ENCODE measurements at places on chromosomes 5 and 9.

DNA sequence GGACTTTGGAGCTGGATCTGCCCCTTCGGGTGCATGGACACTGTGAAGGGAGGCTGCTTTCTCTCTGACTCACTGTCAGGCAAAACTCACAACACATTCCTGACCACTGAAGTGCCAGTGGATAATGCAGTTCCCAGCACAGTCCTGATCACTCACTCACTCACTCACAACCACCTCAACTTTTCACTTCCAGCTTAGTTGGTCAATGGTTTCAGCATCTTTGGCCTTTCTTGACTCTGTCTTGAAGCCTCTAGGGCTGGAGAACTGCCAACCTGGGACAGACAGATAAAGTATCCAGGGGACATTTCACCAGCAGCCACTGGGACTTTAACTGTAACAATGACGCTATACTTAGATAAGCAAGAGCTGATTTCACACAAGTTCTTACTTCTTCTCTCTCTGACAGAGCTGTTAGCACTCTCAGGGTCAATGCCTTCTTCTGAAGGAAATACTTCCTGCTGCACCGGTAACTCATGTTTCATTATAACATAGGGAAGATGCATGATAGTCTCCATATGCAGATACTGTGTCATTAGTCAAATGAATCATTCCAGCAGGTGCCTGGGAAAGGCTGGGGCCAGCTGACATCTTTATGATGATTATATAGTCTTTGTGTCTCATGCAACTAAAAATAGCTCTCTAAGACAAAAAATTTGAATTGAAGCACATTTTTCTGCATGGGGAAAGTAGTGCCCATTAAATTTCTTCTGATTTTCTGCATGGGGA, 499.0 kb downstream of the SEMA5A start:
- DNase-seq = no peak

GRCh38 chr5:63916786-63917185, 45.5 kb downstream of the HTR1A start:
- DNase-seq = no peak

DNA sequence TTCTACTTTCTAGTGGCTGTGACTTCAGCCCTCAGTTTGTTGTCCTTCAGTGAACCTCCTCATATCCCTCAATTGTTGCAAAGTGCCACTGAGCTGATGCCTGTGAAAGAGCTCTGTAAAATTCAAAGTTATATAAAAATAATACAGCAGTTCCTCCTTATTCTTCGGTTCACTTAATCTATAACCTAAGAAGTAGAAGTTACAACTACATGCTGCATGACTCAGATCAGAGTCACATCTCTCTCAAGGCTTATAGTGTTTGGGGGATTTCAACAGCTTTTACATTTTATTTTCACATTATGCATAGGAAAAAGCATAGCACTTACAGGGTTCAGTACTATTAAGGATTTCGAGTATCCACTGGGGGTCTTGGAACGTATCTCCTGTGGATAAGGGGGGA, 25.1 kb upstream of the GCNT1 start:
- DNase-seq = no peak

- no peak for DNase-seq
These were observed 116.9 kb upstream of the S1PR3 start for GRCh38 chr9:88874391-88874790.

DNA sequence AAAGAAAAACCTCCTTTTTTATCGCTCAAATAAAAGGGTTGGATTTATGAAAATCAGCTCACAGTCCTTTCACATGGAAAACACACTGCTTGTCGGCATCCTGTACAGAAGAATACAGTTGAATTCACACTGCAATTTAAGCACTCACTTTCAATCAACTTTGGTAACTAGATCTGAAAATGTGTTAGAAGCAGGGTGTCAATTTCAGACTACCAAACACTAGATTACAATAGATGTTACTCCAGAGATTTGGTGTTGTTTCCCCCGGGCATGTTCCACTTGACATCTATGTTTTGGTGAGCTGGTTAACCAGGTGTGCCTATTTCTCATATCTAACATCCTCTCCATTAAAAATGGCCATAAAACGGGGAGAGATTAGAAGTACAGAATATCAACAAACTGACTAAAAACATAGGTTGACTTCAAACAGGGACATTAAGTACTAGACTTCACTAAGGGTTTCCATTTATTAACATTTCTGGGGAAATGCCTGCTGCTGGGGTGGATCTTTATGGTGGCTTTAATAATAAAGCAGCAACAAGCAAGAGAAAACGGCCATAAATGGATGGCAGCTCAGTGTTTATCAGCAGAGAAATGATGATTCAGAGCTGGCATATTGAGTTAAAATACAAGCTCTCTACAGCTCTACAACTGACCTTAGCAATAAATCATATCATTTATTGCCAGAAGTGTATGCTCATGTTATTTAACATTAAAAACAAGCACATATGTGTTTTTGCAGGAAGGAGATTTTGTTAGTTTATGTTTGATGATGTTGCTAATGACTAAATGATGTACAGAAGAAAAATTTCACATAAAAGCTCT, 158.8 kb downstream of the SLF1 start:
- DNase-seq = no peak

GRCh38 chr5:169908864-169909263, 71.4 kb downstream of the INSYN2B start:
- no peak for DNase-seq

DNA sequence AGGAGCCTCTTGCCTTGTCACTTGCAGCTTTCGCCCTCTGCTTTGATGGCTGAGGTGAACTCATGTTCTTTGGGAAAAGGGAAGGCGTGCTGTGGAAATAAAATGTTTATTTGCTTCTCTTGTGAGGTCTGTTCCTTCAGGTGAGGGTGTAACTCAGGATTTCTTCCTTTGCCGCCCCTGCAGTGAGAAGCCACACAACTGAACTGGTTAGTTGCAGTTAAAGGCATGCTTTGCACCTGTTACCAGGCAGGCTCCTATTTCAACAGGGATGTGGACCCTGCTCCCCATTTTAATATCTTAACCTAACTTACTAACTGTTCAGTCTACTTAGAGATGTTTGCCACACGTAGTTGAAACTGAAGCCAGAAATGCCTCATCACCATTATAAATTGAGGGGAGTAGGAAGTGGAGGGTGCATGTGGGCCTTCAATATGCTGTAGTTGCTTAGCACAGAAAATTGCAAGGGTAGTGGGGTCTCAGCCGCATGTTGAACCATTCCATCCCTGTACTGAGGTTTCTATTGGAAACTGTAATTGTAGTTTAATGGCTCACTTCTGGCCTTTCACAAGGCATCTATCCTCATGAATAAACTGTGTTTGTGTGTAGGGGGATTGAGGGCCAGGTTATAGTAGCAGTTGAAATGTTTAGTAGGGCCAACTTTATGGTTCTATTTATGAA, 7.9 kb downstream of the RACK1 start:
- DNase-seq = no peak

GRCh38 chr9:28032268-28032590, 458.9 kb upstream of the C9orf72 start:
- no peak for DNase-seq

GRCh38 chr5:65919773-65920172, 6.6 kb upstream of the ERBIN start:
- DNase-seq = no peak

DNA sequence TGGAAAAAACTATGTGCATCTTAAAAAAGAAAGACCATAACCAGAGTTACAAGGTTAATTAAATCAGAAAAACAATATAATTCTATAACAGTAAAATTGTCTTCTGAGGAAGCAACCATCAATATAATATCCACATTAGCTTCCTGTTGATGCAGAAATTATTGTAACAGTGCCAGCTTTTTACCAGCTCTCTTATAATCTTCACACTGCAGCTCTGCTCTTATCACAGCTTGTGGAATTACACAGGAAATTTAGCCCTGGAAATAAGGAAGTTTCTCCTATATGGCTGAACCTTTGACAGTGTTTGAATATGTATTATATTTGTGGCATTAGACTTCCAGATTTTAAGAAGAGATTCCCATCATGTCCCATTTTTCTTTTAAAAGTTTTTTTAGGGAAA, 49.1 kb upstream of the TEK start:
- no peak for DNase-seq

- DNase-seq = peak; percentile 84
These were observed 2.3 kb downstream of the ZFAND5 start for GRCh38 chr9:72362680-72363139.

- DNase-seq = no peak
These were observed 93.2 kb downstream of the ISL1 start for GRCh38 chr5:51476431-51476830.

- DNase-seq = no peak
These were observed 35.9 kb downstream of the STOM start for GRCh38 chr9:121333950-121334773.

DNA sequence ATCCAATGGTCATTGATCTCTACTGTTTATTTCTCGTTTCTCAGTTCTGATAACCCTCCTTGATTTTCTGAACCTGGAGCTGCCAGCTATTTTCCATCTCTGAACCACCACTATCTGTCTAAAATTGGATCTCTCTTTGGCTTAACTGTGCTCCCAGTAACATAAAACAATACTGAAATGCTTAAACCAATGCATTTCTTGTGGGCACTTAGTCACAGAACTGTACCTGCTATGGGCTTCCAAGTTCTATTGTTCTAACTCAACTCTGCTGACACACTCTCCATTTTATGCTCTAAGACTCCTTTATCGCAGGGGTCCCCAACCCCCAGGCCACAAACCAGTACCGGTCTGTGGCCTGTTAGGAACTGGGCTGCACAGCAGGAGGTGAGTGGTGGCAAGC, 120.6 kb downstream of the LHFPL2 start:
- no peak for DNase-seq

DNA sequence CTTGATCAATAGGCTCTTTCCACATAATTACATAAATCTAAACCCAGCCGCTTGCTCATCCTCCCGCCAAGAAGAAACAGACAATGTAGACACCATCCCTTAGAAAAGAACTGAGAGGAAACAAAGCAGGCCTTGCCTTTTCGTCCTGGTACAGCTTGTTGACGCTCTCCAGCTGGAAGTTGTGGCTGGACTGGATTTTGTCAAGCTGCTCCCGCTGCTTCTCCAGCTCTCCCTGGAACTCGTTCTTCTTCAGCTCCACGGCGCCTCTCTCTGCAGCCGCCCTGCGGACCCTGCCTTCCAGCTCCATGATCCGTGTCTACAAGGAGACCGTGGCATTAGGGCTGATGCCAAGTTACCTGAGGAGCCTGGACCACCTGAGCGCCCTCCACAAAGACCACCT, 22.1 kb downstream of the GOLM1 start:
- DNase-seq = no peak

DNA sequence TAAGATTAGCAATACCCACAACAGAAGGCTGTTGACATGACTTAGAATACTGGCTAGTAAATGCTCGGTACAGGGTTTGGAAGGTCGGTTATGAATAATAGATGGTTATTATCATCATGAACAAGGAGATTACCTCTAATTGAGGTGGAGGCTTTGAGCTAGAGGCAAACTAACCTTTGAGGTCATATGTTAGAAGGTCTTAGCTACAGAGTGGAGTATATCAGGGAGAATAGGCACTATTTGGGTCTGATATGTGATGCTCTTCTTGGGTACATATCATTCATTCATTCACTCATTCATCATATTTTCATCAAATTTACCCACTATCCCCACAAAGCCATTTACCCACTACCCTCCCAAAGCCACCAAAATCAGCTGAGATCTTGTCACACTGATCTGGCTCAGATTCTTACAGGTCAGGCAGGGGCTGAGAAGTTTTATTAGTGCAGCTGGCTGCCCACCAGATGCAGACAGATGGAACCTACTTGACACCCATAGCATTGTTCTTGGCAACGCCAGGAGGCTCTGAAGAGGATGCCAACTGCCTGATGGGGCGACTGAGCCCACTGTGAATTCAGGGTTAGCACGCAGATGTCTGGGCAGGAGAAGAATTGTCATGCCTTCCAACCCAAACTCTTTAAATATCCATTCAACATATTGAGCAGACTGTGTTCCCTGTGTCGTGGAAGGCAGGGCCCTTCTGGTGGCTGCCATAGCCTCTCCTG, 90.2 kb upstream of the SH3PXD2B start:
- DNase-seq = peak; percentile 29

DNA sequence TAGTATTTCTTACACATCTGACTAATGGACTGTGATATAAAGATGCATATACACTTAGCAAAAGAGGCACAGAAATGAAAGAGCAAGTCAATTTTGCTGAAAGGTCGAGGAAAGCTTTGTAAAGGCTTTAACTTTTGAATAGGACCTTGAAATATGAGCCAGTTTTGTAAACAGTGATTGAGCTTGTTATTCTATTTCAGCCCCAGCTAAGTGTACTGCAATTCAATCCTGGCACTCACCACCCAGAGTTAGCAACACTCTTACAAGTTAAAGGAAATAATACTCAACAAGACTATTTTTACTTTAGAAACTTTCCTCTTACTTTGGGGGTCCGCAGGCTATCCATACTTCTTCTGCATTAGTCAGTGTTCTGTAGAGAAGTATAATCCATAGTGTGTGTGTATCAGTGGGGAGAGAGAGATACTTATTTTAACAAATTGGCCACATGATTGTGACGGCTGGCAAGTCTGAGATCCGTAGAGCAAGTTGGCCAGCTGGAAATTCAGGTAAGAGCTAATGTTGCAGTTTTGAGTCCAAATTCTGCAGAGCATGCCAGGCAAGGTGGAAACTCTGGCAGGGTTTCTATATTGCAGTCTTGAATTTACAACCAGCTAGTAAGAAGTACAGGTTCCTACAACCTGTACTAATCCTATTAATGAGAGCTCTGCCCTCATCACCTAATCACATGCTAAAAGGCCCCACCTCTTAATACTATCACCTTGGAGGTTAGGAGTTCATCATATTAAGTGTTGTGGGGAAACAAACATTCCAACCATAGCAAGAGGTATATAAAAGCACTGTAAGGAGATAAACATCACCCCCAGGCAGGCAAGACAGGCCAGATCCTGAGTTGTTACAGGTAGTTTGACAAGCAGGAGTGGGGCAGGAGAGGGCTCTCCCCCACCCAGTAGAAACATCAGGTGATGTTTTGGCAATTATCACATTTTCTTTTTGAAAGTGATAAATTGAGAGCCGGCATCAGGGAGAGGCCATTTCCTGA, 33.6 kb downstream of the IL7R start:
- no peak for DNase-seq

DNA sequence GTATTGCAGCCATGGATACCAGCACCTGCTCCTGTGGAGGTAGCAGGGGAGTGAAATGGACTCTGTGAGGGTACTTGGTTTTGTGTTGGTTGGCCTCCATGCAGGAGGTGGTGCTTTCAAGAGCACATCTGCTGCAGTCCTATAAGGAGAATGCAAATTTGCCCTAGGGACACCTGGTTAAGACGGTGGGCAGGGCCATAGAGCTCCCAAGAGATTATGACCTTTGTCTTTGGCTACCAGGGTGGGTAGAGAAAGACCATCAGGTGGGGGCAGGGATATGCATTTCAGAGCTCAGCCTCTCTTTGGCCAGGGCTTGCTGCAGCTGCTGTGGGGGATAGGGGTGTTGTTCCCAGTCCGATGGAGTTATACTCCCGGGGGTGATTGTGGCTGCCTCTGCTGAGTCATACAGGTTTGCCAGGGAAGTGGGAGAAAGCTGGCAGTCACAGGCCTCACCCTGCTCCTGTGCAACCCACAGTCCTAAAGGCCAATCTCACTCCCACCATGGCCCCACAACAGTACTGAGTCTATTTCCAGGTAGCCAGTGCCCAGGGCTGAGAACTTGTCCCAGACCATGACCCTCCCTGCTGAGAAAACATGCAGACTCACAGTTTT, 14.0 kb upstream of the PDLIM4 start:
- peak; percentile 40 for DNase-seq
